ENCODE measurements at places on chromosomes 12 and 14. TPM values are rescaled to one million over a fixed set of nuclear protein-coding genes. Genes with fewer than 3 reads are reported as not detected.

Gene STYK1
- total RNA-seq = 8.4 TPM

Gene PTCSC3
- not detected for total RNA-seq

Gene TMEM253
- total RNA-seq = not detected

Gene SEC23A
- total RNA-seq = 43.7 TPM

Gene PPFIA2
- not detected for total RNA-seq

Gene SLC25A47
- total RNA-seq = not detected

Gene TAS2R19
- 1.8 TPM for total RNA-seq

Gene TAC3
- total RNA-seq = not detected

Gene TUNAR
- not detected for total RNA-seq

Gene OTX2
- not detected for total RNA-seq

Gene BDKRB2
- total RNA-seq = not detected

Gene AQP2
- not detected for total RNA-seq

Gene TPH2
- total RNA-seq = not detected

Gene MSI1
- not detected for total RNA-seq

All from activated CD8-positive, alpha-beta memory T cell treated with anti-CD3 and anti-CD28 coated beads, Interleukin-2, amount 10 ng/mL, durations not matched to agents 7 days and 5 days (primary cell).